ENCODE measurements at places on chromosomes 7 and 10. TPM values are rescaled to one million over a fixed set of nuclear protein-coding genes. Genes with fewer than 3 reads are reported as not detected.

Gene ATRNL1
- 0.20 TPM for total RNA-seq

Gene PRTFDC1
- 22.2 TPM for total RNA-seq

Gene KAZALD1
- 2.3 TPM for total RNA-seq

Gene WIPF3
- total RNA-seq: 0.62 TPM

Gene VENTX
- total RNA-seq: not detected

Gene MDFIC
- total RNA-seq: 20.1 TPM

Gene GDF2
- not detected for total RNA-seq

Gene RTKN2
- total RNA-seq: 1.2 TPM

Gene CRHR2
- total RNA-seq: not detected

Gene TAS2R41
- total RNA-seq: not detected

Gene IFIT1B
- total RNA-seq: not detected

Gene TBXAS1
- 13.3 TPM for total RNA-seq

Gene NRP1
- total RNA-seq: 93.9 TPM

Gene GRB10
- total RNA-seq: 54.0 TPM
